ENCODE measurements at places on chromosomes 16 and 17. TPM values are rescaled to one million over a fixed set of nuclear protein-coding genes. Genes with fewer than 3 reads are reported as not detected.

TBL3 gene
- total RNA-seq: 60.8 TPM

CLEC16A gene
- total RNA-seq: 28.9 TPM

CCL4L2 gene
- total RNA-seq: 1.1 TPM

TNRC6A gene
- total RNA-seq: 25.9 TPM

P2RX5 gene
- not detected for total RNA-seq

TK1 gene
- total RNA-seq: 3.1 TPM

APOH gene
- total RNA-seq: not detected

RAB34 gene
- 97.2 TPM for total RNA-seq

OSGIN1 gene
- total RNA-seq: 2.8 TPM

G6PC1 gene
- not detected for total RNA-seq

METRN gene
- total RNA-seq: 24.2 TPM

SOX15 gene
- total RNA-seq: 106 TPM

SLC12A3 gene
- not detected for total RNA-seq

TPSG1 gene
- total RNA-seq: 0.32 TPM

KRTAP9-7 gene
- not detected for total RNA-seq

PLCG2 gene
- 11.4 TPM for total RNA-seq

LRRC37A gene
- total RNA-seq: 2.1 TPM

CNOT1 gene
- 80.1 TPM for total RNA-seq

RNF227 gene
- 202 TPM for total RNA-seq
